Activated CD4-positive, alpha-beta T cell treated with anti-CD3 and anti-CD28 coated beads for 1 hour (primary cell): ENCODE measurements at places on chromosomes 4 and X.
A peak's percentile ranks its signal among the peaks of the same experiment; 100 is the strongest.

GRCh38 chr4:157702831-157703230 lies 470.0 kb downstream of the GASK1B start:
- no peak for DNase-seq

GRCh38 chr4:52659722-52660261 lies 691 bp upstream of the USP46 start:
- DNase-seq: no peak

DNA sequence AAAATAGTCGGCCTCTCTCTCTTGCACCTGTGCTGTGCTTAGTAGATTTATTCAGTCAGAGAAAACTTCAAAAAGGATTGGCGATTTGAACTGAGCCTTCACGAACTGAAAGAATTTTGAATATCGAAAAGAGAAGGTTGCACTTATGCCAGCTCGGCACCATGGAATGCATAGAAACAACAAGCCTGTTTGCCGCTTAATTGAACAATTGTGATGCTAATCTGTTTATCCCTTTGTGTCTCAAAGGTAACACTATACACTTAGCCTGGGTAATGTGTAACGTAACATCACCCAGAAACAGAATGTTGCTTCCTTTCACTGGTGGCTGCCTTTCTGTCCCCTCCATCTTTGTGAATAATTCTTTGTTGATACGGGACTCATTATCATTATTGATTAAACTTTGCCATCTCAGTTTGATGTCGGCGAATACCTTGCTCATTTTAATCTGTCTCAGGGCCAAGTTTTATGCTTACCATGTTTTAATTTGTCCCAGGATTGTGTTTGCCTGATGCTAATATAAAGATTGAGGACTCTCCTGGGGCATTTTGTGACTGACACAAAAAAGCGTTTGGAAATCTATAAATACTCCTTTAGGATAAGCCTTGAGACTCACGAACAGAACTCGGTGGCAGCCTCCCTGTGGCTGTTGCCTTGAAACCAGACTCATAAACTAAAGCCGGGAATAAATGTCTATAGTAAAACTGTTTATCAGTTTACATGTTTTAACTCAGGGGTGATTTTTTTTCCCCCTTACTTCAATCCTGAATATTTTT lies 400.5 kb downstream of the RAPGEF2 start:
- no peak for DNase-seq

- peak; percentile 11 for DNase-seq
Measured at GRCh38 chrX:155819966-155820491, 61.1 kb upstream of the VAMP7 start.

GRCh38 chrX:48022738-48023137 lies 15.9 kb downstream of the SPACA5 start:
- DNase-seq: no peak

DNA sequence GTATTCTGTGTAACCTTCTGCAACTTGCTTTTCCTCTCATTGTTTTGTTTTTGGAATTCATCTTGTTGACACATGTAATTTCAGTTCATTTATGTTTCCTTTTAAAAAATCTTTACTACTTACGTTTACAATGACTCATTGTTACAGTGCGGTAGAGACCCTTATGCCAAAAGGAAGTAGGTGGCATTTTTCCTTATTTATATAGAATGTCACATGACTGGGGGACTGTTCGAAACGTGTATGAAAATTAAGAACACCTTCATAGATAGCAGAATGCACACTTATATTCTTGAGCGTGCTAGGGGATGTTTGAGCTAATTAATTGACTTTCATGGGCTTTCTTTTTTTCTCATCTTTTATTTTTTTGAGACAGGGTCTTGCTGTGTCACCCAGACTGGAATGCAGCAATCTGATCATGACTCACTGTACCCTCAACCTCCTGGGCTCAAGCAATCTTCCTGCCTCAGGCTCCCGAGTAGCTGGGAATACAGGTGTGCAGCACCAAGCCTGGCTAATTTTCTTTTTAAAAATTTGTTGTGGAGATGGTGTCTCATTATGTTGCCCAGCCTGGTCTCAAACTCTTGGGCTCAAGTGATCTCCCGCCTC lies 7.3 kb downstream of the REPS2 start:
- DNase-seq: no peak

DNA sequence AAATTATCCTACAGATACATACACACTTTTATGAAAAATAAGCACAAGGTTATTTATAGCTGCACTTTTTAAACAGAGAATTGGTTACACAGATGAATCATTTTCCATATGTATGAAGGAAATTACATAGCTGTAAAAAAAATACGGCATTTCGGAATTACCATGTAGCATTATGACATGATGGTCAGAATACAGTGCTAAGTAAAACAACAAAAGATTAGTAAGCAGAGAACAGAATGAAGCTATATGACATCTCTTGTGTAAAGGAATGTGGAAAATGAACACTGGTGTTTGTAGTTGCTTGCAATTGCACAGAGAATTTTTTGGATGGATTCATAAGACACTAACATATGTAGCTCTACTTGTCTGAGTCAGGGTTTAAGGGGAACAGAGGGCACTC lies 1222.0 kb upstream of the PRKX start:
- no peak for DNase-seq

DNA sequence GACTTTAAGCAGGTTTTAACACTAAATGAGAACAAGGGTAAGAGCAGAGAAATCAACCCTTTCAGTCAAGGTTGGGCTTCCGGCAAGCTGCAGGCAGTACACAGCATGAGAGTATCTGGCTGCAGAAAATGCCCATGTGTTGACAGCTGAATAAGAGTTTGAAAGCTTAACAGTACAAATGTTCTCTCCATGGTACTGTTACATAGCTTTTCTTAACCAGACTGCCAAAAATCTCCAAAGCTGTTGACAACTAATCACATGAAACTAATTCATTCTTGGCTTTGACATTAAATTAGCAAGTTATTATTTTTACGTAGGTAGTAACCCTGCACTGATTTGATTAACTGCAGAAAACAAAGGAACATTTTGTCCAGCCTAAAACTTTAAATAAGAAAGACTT lies 153.5 kb downstream of the SLC10A7 start:
- no peak for DNase-seq

DNA sequence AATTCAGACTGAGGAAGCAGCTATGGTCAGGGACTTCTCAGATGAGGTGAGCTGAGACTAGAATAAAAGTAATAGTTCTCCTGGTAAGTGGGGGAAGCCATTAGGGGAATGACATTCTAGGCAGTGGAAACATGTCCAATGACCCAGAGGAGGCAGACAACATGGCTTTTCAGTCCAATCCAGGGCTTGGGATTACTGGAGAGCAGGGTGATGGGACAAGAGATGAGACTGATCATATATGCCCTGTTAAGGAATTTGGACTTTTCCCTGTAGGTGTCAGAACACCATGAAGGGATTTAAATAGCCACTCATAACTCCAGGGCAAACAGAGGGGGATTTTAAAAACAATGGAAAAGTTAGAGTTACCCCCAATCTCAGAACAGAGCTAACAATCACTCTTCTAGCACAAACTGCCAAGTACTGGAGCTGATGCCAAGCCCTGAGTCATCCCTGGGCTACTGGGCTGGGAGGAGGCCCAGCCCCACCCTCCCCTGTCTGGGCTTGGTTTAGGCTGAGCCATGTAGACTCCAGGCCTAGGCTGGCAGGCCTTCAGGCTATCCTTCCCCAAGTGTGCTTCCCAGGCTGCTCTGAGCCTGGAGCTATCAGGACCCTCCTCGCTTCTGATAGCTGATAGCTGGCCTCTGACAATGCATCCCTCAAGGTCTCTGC lies 22.7 kb upstream of the MSN start:
- DNase-seq: no peak

- DNase-seq: no peak
Measured at GRCh38 chr4:71287305-71287704, 51.5 kb upstream of the SLC4A4 start.

DNA sequence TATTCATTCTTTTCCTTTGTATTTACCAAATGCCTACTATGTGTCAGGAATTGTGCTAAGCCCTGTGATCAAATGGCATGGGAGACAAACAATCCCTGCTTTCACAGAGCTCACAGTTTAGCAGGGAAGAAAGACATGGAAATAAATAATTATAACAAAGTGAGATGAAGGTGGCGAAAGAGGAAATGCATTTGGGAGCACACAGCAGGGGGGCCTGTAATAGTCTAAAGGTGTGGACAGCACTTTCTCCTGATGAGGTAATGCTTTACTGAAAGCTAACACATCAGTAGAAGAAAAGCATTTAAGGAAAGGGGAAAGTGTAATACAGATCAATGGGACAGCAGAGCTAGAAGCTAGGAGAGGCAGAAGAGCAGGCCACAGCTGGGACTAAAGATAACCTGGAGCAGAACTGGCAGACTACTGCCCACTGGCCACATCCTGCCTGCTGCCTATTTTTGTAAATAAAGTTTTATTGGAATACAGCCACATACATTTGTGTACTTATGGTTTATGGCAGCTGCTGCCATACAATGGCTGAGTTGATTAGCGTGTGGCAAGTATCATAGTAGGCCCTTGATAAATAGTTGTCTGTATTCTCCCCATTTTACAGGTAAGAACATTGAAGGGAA lies 67.1 kb upstream of the TAPT1 start:
- no peak for DNase-seq

- no peak for DNase-seq
Measured at GRCh38 chr4:148355442-148356123, 86.6 kb downstream of the NR3C2 start.

- peak; percentile 99 for DNase-seq
Measured at GRCh38 chrX:386768-387575, at the start of gene PPP2R3B. Gene PPP2R3B, minus strand, starts transcription at chrX:386907. Its CDS starts 216 bp downstream, at chrX:386691.

DNA sequence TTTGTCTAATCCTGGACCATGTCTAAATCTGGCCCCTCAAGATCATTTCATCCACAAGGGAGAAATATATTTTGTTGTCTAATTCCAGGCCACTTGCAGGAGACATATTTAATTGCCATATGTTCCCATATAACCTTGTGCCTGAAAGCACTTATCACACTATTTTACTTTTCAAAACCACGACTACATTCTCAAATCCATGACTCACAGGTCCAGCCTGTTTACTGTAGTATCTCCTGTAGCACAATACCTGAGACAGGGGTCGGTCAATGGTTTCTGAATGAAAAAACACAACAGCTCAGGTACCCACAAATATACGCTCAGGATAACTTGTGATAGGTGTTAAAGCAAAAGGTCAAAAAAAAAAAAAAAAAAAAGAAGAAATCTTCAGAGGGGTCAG lies 60.9 kb downstream of the SEC24D start:
- DNase-seq: no peak

DNA sequence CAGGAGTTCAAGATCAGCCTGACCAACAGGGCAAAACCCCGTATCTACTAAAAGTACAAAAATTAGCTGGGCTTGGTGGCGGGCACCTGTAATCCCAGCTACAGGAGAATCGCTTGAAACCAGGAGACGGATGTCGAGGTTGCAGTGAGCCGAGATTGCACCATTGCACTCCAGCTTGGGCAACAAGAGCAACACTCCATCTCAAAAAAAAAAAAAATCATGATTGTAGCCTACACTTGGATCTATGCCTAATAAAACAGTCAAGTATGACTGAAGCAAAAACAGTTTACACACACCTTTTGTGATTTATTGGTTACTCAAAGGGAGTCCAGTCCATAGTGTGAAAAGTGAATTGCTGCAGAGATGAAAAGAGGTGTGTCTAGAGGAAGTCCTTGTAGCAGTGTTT lies 34.7 kb upstream of the TASL start:
- DNase-seq: no peak

GRCh38 chr4:94834501-94834900 lies 76.7 kb downstream of the BMPR1B start:
- no peak for DNase-seq
